ENCODE measurements at places on chromosomes 16 and 17.

DNA sequence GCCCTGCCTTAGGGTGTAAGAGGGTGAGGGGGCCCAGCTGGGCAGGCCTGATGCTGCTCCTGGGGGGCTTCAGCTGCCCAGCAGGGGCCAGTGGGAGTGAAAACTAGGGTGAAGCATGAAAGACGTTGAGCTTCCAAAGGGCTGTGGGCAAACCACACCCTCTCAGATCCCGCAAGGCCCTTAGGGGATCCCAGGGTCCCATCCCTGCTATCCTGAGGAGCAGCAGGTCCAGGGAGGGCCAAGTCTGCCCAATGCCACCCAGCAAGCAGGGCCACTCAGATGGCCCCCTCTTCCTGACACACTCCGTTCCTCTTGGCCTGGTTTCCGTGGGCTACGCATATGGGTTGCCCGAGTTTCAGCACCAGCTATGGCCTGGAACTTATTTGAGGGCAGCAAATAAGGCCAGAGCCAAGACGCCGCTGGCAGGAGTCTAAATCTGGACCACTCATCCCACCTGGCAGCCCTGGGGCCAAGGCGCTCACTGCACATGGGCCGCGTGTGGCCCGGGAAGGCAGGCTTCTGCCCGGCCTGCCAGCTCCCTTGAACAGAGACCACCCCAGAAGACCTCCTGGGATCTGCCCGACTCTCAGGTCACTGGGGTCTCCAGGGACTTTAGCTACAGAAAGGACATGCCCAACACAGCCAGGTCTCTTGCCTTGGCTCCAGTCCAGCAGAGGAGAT is 4.2 kb downstream of the ATP2A3 start:
- DNase-seq, result no peak

GRCh38 chr17:57607553-57608120 is 137.5 kb downstream of the CCDC182 start:
- DNase-seq, result no peak

DNA sequence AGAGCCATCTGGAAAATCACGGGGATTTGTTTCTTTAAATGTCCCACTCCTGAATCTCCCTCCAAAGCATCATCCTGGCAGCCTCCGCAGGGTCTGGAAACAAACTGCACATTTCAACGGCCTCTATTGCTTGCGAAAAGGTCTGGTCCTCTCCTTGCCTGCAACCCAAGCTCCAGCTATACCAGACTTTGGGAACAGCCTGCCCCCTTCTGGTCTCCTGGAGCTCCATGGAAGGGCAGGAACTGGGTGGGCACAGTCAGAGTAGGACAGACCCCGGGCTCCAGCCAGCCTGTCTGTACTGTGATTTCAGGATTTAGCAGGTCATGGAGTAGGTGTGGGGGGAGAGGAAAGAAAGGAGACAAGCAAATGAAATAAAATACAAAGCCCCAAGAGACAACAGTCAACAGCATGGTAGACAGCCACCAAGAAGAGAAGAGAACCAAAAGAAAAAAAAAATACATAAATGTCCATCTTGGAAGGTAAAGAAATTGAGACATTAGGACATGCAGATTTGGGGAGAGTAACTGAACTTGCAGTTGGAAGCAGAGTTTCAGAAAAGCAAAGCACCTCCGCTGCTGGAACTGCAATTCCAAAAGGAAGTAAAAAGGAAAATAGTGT is 2.7 kb downstream of the XYLT1 start:
- DNase-seq, result peak; percentile 52

DNA sequence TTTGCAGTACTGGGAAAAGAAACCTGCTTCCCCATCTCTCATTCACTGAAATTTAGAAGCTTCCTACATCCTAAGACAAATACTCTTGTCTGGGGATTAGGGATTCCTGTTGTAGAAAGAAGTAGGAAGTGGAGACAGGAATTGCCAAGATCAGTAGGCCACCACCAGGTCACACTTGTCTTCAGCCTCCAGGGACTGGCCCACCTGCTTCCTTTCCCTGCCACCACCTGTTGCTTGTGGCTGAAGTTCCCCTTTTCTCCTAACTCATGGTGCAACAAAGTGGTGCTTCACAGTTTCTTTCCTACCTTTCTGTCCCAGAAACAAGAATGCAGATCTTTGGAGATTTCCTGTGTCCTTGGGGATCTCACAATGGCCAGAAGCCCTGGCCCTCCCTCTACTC is 82.4 kb downstream of the WNT3 start:
- no peak for DNase-seq

DNA sequence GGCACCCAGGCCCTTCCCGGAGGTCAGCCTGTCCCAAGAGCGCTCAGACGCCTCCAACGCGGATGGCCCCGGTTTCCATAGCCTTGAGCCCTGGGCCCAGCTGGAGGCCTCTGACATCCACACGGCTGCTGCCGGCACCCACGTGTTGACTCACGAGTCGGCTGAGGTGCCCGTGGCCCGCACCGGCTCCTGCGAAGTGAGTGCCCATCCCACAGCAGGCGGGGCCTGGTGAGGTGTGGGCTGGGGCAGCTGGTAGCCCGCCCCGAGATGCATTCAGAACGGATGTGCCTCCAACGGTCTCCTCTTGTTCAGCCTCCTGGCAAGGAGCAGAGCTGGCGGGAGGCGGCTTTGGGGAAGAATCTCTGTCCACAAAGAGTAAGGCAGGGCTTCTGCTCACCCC is 2.7 kb downstream of the WDR90 start:
- no peak for DNase-seq

- no peak for DNase-seq
Observed at GRCh38 chr17:71922439-71922838, 198.4 kb upstream of the SOX9 start.

DNA sequence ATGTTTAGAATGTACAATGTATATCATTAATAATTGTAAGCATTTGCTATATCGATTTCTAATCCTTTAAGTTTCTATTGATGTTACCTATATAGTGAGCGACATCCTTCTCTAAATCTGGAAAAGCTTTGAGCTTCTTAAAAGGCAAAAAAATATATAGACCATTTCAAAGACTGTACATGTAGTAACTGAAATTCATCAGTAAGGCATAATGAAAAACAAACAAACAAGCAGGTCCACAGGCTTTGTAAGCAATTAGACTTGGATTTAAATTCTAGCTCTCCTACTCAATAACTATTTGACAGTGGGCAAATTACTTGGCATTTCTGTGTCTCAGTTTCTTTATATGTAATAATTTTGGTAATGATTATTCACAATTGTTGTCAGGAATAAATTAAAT is 51.7 kb upstream of the NACA2 start:
- no peak for DNase-seq

- peak; percentile 57 for DNase-seq
Observed at GRCh38 chr17:29111816-29112499, 68.2 kb downstream of the MYO18A start.

DNA sequence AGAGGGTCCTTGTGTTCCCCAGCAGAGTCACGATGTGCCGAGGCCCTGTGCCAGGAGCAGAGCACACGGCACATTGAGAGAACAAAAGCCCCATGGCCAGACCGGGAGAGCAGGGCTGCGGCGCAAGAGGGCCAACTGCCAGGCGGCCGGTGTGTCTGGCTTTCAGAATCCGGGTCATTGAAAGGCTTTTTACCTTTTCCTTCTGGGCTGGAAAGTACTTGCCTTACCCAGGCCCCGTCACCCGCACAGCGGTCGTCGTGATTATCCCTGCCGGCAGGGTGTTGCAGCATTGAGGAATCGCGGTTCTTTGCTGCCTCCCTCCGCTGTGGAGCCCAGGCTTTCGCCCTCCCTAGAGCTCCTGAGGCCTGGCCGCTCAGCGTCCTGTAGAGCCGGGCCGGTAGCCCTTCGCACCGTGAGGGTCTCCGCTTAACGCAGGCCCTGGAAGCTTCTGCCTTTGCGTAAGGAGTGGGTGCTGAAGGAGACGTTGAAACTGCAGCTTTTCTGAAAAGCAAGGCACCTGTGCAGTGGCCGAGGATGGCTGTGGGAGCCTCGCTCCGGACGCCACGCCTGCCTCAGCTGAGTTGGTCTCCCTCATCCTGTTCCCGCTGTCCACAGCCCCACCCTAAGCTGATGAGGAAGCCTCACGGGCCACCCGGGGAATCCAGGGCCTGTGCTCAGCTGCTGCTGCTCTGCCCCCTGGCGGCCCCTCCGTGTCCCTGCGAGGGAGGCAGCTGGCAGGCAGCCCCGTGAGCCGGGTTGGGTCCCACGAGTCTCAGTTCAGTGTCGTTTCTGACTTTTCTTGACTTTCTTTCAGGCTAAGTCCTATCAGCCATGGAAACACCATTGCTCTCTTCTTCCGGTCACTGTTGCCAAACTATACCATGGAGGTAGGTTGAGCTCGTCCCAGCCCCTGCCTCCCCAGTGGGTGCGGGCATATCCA is 8.6 kb upstream of the MC1R start:
- peak; percentile 36 for DNase-seq

- no peak for DNase-seq
Observed at GRCh38 chr16:8594149-8594666, 3.9 kb upstream of the TMEM114 start.

DNA sequence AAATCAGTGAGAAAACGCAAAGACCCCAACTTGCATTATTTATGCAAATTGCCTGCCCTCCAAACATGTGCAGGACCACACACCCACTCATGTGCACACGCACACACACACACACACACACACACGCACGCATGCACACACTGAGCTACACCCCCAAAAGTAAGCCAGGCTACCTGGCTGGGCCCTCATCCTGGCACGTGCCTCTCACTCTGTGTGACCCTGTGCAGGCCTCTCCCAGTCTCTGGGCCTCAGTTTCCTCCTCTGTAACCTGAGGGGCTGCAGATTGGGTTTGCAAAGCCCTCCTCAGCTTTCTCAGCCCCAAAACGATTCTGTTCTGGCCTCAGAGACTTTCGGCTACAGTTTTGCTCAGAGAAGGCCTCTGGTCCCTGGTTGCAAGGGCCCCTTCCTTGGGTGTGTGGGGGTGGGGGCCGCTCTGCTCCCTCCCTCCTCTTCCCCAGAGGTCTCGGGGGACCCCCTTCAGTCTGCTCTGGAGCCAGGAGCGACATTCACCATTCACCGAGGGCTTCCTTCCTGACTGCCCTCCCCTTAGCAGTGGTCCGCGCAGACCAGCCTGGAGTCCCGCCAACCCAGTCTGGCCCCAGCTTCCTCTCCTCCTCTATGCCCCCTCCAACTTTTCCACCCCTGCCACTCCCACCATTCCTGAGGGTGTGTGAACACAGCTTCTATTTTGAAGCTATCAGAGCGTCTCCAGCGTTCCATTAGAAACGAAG is 5.4 kb upstream of the PIK3R6 start:
- no peak for DNase-seq

GRCh38 chr17:16243801-16244567 is 27.0 kb downstream of the PIGL start:
- DNase-seq, result no peak

DNA sequence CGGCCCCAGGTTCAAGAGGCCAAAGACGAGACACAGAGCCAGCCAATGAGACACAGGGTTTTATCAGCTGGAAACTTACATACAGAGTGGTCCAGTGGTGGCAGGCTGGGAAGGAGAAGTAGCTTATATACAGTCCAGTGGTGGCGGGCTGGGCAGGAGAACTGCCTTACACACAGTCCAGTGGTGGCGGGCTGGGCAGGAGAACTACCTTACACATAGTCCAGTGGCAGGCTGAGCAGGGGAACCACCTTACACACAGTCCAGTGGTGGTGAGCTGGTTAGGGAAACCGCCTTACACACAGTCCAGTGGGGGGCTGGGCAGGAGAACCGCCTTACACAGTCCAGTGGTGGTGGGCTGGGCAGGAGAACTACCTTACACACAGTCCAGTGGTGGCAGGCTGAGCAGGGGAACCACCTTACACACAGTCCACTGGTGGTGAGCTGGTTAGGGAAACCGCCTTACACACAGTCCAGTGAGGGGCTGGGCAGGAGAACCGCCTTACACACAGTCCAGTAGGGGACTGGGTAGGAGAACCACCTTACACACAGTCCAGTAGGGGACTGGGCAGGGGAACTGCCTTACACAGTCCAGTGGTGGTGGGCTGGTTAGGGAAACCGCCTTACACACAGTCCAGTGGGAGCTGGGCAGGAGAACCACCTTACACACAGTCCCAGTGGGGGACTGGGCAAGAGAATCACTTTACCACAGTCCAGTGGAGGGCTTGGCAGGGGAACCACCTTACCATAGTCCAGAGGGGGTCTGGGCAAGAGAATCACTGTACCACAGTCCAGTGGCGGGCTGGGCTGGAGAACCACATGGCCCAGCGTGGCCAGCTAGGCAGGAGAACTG is 90.9 kb downstream of the GAS7 start:
- DNase-seq, result no peak

GRCh38 chr17:699345-699744 is 15.3 kb downstream of the VPS53 start:
- DNase-seq, result no peak

DNA sequence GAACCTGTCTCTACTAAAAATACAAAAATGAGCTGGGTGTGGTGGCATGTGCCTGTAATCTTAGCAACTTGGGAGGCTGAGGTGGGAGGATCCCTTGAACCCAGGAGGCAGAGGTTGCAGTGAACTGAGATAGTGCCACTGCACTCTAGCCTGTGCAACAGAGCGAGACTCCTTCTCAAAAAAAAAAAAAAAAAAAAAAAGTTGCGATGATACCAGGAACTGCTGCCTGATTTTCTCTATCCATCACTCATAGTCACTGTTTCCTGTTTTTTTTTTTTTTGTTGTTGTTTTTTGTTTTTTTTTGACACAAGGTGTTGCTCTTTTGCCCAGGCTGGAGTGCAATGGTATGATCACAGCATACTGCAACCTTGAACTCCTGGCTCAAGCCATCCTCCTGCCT is 59.2 kb downstream of the ABCC1 start:
- DNase-seq, result no peak

- DNase-seq, result no peak
Observed at GRCh38 chr16:56362706-56363105, 62.6 kb downstream of the AMFR start.

GRCh38 chr17:12815642-12816141 is 26.4 kb downstream of the ARHGAP44 start:
- DNase-seq, result no peak

GRCh38 chr16:13770436-13770835 is 149.5 kb upstream of the ERCC4 start:
- no peak for DNase-seq

- no peak for DNase-seq
Observed at GRCh38 chr17:76271669-76272540, 6.8 kb downstream of the UBALD2 start.

Data from right lung (tissue), 10 donors.